ENCODE measurements at places on chromosomes 12 and 14.
A peak's percentile ranks its signal among the peaks of the same experiment; 100 is the strongest.

GRCh38 chr14:31966896-31967668 is 110.0 kb upstream of the ARHGAP5 start:
- DNase-seq: no peak

DNA sequence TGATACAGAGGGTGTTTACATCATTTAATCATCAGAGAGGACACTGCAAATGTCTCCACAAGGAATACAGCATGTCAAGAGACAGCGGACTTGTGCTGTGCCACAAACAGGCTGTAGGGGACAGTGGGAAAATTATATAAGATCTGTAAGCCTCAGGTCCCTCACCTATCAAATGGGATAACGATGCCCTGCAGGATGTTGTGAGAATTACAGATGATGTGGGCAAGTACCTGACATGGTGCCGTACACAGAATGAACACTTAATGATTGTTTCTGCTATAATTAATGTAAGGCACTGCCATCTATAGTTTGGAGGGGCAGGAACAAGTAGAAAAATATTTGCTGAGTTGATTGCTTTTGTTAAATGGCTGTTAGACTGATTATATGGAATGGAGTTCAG is 81.9 kb upstream of the GTF2A1 start:
- DNase-seq: no peak

GRCh38 chr12:11174022-11174421 is 3.0 kb downstream of the SMIM10L1 start:
- DNase-seq: no peak

DNA sequence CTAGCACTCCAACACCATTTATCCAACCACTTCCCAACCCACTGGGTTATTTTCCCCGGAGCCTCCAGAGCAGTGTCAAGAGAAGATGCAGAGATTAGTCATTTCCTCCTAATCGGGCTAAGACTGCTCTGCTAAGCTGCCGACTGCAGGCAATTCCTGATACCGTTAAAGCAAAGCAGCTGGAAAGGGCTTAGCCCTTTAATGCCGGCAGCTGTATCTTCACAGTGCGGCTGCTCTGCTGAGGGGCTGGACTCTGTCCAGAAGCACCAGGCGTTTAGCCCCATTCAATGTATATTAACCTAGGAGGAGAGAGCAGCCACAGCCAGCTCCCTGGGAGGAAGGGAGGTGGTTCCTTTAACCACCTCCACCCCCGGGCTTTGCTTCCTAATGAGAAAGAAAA is 11.1 kb downstream of the AQP6 start:
- no peak for DNase-seq

DNA sequence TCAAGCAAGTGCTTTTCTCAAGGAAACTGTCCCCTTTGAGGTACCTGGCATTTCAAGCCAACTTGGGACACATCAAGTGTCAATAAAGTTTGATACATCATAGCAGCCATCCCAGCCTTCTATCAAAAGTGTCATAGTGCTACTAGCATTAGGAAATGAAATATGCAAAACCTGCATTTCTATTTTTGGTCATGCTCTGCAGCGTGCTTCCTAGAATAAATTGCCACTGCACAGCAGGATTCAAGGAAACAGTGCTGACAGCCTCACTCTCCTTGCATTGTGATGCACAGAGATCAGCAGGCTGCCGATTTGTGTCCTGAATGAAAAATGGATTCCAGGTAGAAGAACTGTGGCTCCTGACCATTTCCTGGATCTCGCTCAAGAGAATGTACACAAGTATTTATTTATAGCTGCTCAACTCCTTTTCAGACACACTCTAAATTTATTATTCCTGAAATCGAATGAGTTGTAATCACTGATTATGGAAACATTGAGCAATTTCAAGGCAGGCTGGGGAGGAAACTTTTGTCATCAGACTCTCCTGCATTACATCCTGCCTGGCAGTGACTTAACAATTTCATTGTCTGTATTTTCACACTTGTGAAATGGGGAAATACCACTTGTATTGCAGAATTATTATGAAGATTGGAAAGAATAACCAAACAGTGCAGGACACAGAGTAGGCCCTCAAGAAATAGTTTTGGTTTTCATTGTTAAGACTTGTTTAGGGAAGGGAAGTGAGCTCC is 120.9 kb downstream of the SLC38A6 start:
- DNase-seq: peak; percentile 57

Measured in activated CD4-positive, alpha-beta T cell treated with anti-CD3 and anti-CD28 coated beads, Interleukin-2, Interleukin-6, amounts not matched to agents 100 ng/mL and 50 ng/mL, durations not matched to agents 16 hours and 8 hours (primary cell).